ENCODE measurements at places on chromosomes 3 and 15.

GRCh38 chr3:52794612-52795099 lies at the start of gene ITIH3:
ITIH3 (plus strand) TSS chr3:52794796; CDS start chr3:52794804, 8 bp downstream.
- no peak for DNase-seq

DNA sequence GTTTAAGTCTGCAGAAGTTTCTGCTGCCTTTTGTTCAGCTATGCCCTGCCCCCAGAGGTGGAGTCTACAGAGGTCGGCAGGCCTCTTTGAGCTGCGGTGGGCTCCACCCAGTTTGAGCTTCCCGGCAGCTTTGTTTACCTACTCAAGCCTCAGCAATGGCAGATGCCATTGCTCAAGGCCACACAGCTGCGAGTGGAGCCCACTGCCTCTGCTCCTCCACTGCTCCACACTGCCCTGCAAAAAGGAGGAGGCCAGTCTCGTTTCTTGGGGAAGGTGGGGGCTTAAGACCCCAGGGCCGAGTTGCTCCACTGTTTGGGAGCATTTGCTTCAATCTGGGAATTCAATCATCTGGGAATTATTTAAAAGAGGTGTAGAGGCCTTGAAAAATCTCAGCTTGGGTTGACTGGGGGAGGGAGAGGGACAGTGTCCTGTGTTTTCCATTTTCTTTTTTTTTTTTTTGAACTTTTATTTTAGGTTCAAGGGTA lies 144.6 kb upstream of the MEF2A start:
- DNase-seq = no peak

DNA sequence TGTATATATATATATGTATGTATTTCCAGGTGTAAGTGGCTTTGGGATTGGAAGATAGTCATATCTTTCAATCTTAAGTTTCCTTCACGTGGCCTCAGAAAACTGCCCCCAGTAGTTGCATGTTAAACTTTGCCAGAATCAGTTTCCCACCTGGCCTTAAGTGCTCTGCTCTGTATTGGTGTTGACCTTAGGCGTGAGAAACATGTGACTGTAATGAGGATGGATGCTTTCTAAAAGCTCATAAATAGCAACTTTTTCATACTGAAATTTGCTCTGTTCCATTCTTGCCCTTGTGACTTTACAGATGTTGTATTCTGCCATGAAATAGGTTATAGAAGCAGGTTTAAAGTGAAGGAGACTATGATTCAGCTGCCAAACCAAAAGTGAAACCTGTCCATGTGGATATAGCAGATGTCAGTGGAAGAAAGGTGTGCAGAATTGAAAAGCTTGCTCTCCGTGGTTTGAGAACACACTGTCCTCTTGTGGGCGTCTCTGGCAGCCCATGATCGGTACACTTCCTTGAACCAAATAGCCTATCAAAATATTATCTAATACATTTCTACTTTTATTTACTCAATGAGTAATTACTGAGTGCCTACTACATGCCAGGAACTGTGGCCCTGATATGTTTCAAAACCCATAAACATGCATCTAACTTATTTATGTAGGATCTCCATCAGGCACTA lies 15.8 kb downstream of the SCG5 start:
- no peak for DNase-seq

- no peak for DNase-seq
Measured at GRCh38 chr15:36090286-36090946, 489.0 kb upstream of the CDIN1 start.

- DNase-seq = no peak
Measured at GRCh38 chr3:141268306-141268705, 36.7 kb downstream of the PXYLP1 start.

DNA sequence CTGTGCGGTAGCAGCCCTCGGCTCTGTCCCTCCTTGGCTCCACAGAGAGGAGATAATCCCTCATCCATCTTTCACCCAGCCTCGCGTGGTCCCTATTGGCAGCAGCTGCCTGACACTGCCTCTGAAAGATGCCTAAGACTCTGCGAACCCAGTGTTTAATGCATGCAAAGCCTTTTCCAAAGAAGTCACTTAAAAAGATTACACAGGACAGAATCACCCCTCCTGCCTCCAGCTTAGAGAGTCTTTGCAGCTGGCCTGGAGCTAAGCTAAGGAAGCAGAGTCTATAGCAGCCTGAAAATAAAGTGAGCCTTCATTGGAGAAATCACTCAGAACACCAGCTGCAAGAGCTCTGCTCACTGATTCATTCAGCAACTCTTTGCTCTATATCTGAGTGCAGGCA lies 247.2 kb downstream of the SHQ1 start:
- DNase-seq = no peak

DNA sequence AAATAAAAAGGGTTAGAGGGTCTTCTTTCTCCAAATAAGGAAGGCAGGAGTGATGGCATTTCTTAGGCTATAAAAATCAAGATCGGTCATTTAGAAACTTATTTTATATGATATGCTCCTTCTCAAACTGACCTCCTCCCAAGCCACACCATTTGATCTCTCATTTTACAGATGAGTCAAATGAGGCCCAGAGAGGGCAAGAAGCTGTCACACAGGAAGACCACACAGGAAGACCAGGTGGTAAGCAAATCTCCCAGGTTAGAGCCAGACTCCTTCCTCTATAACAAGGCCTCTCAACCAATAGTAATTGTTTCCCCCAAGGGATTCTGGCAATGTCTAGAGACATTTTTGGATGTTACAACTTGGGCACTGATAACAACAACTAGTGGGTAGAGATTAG lies 13.8 kb downstream of the TLE3 start:
- DNase-seq = no peak
